NCI-H226 (cell line): ENCODE measurements at places on chromosomes 4 and X.

DNA sequence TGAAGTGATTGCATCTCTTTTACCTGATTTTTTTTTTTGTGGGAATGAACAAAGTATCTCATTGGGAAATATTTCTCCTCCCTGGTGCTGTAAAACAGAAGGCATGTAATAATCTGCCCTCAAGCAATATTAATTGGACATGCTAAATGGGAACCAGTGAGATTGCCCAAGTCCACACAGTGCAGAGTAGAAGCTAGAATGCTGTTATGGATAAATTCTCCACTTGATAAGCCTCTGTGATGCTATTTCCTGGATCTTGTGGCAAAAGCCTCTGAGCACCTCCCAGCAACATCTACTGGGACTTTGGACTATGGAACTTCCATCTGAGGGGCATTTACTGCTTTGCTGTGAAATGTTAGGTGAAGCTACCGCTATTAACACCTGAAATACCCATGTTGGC is 46.9 kb upstream of the YTHDC1 start:
- no peak for DNase-seq

- no peak for DNase-seq
Measured at GRCh38 chrX:10038585-10038984, 71.4 kb downstream of the CLDN34 start.

- DNase-seq: peak; percentile 39
Measured at GRCh38 chr4:168766604-168767316, 243.3 kb downstream of the CBR4 start.

DNA sequence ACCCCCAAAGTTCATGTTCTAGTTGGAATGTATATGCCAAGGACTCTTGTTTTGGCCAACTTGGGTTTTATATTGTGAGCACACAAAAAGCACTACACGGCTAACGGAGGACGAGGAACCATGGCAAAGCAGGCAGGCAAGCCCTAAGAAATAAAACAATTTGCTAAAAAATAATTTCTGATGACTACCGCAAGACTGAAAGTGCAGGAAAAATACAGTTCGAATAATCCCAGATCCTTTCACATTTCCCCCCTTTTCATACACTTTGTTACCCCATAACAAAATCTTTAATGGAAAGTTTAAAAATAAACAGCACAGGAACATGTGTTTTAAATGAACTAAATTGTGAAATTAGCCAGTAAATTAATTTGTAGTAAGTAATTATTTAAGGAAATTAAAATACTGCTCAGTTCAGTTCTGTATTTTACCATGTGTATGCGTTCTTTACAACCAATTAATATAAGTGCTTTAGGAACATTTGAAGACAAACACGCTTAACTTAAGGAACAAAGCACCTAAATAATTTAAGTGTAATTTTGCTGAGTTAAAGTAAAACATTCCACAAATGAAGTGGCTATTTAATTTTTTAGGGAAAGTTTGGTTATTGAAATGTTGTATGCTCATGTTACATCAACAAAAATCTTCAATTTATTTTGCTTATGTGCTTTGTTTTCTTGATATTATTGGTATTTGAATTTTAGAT is 12.4 kb upstream of the PITX2 start:
- no peak for DNase-seq

GRCh38 chrX:123206176-123206575 is 22.1 kb downstream of the GRIA3 start:
- no peak for DNase-seq
